ENCODE measurements at places on chromosomes 6 and 20.
A peak's percentile ranks its signal among the peaks of the same experiment; 100 is the strongest.

GRCh38 chr20:52118016-52118623 lies 73.5 kb downstream of the ZFP64 start:
- no peak for DNase-seq

GRCh38 chr20:35525639-35526038 lies 3.8 kb downstream of the C20orf173 start:
- no peak for DNase-seq

DNA sequence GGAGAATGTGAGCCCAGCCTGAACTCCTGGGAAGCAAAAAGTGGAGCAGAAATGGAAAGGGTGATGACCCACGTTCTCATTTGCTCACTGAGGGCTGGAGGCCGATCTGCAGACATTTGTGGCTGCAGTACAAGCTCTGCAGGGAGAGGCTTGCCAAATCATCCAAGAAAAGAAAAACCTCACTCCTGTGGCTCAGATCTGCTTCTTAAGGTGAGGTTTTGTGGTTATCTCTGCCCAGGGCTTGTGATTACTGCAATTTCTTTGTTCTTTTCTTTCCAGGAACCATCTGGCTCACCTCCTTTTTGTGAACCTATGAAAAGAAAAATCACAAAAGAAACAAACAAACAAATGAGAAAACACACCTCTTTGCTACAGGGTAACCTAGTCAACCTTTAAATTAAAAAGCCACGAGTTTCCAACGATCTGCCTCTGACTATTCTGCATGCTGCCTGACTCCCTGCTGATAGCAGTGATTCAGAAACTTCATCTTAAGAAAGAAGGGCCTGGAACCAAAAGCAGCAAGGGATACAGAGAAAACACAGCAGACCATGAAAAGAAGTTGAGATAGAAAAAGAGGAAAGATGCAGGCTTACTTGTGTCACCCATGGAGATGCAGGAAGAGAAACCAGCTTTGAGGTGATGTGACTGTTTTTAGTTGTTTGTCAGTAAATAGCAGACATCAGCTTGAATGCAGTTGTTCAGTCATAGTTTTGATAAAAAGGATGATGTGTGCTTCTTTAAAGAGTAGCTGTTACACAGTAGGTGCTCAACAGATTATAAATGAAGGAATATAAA lies 165.1 kb downstream of the LMBRD1 start:
- DNase-seq = no peak

GRCh38 chr6:118649918-118650581 lies 1.3 kb downstream of the CEP85L start:
- DNase-seq = no peak

DNA sequence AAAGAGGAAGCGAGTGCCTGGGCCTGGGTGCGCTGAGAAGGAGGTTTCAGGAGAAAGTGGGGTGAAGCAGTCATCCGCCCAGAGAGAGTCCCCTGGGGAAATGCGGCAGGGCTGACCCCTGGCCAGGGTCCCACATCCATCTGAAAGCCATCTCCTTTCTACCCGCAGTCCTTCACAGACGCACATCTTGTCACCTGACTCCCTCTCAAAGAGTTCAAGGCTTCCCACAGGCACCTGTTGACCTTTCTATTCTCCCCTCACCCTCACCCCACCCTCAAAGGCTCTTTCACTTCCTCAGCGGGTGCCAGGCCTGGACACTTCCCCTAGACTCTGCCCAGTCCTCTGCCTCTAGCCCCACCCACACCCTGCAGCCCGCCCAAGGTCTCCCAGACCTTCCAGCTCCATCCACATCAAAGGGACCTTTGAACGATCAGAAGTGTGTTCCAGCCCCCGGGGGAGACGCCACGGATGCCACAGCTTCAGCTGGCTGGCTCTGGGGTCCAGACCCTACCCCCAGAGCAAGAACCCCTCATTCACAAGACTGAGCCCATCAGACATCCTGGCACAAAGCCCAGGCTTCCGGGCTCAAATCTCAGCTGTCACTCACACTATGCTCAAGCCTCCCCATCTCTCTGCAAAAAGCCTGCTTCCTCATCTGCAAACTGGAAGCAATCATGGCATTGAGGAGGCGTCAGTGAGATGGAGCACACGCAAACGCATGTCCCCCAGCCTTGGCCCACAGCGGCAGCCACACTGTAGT lies 2.1 kb downstream of the CTSZ start:
- peak; percentile 17 for DNase-seq

- DNase-seq = no peak
Measured at GRCh38 chr6:72825315-72825911, 203.5 kb downstream of the KCNQ5 start.

GRCh38 chr6:44661221-44662008 lies 273.9 kb downstream of the CDC5L start:
- no peak for DNase-seq

GRCh38 chr6:70717038-70717801 lies 49.5 kb downstream of the SMAP1 start:
- no peak for DNase-seq

DNA sequence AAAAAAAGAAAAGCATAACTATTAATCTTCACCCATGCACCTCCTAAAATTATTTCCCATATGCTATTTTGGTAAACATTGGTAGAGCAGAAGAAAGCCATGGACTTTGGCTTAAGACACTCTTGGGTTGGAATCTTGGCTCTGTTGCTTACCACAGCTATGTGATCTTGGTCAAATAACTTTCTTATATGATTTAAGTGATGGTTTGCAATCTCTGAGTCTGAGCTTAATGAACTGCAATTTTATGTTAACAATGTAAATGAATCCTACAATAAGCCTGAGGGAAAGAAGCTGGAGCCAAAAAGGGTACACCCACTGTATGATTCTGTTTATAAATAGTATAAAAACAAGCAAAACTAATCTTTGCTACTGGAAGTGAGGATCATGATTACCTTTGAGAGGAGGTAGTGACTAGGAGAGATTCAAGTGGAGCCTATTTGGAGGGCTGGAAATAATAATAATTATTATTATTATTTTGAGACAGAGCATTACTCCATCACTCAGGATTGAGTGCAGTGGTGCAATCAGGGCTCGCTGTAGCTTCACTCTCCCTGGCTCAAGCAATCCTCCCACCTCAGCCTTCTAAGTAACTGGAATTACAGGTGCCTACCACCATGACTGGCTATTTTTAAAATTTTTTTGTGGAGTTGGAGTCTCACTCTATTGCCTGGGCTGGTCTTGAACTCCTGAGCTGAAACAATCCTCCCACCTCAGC lies 34.5 kb downstream of the ABRACL start:
- DNase-seq = no peak

DNA sequence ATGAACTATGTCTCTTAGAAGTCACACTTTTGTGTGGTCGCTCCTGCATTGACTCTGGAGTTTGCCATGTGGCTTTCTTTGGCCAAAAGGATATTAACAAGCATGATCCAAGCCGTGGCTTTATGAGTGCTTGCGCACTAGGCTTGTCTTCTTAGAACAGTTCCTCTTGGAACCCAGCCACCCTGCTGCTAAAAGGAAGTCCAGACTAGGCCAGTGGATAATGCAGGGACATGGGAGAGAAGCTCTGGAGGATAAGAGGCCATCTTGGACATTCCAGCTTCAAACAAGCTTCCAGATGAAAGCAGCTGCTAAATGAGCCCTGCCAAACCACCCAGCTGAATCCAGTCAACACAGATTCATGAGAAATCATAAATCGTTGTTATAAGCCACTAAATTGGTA lies 346.4 kb downstream of the CDC5L start:
- no peak for DNase-seq

GRCh38 chr6:17101422-17102257 lies at the start of gene STMND1:
Gene STMND1 (plus strand): TSS chr6:17102050. CDS start chr6:17102258, 208 bp downstream.
- DNase-seq = no peak

Measured in activated CD4-positive, alpha-beta T cell treated with anti-CD3 and anti-CD28 coated beads for 1 hour (primary cell).